Activated CD4-positive, alpha-beta T cell treated with anti-CD3 and anti-CD28 coated beads, Interleukin-2, Interleukin-4, amounts not matched to agents 100 ng/mL and 50 ng/mL, durations not matched to agents 16 hours and 8 hours (primary cell): ENCODE measurements at places on chromosomes 4 and X.

DNA sequence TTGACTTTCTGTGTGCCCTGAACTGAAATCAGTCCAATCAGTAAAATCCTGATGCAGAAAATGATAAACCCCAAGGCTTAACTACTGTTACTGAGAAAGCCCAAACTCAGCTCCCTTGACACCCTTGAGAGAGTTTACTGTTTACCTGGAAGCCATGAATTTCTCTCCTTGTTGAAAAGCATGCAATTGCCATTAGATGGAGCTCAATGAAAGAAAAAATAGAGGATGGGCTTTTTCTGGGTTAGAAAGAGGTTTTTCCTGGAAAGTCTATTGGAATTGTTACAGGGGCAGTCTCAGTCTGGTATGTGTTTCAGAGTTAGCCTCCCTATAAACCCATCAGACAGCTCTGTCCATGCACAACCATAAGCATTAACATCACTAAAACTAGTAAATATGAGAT, 66.4 kb upstream of the C4orf54 start:
- no peak for DNase-seq

GRCh38 chrX:17680732-17681413, 56.4 kb upstream of the SCML1 start:
- DNase-seq = no peak

GRCh38 chr4:55853484-55854046, at the start of gene EXOC1:
EXOC1 (plus strand) TSS chr4:55853648; CDS start chr4:55858324, 4,676 bp downstream.
- peak; percentile 97 for DNase-seq

GRCh38 chr4:148089624-148090023, 352.6 kb downstream of the NR3C2 start:
- no peak for DNase-seq

DNA sequence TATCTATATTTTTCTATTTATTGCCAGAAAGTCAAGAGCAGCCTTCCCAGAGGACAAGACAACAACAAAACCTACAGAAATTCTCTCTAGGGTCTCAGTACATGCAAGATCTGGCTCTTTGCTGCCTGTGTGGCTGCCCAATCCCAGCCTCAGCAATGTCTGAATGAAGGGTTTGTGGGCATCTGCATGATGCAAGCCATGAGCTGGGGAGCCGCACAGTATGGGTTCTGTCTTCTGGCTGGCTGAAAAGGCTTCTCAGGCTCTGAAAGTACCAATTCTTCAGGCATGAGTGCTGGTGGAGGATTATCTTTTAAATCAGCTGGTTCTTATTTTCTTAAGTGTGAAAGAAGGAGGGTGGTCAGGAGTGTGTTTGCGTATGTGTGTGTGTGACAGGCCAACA, 104.6 kb downstream of the PDGFRA start:
- no peak for DNase-seq
